Naive thymus-derived CD8-positive, alpha-beta T cell (primary cell): ENCODE measurements at places on chromosomes 2 and 18. TPM values are rescaled to one million over a fixed set of nuclear protein-coding genes. Genes with fewer than 3 reads are reported as not detected.

Gene IL36RN
- total RNA-seq = not detected

Gene UBE2E3
- 24.5 TPM for total RNA-seq

Gene ANKRD30B
- not detected for total RNA-seq

Gene RGPD3
- 0.16 TPM for total RNA-seq

GRCh38 chr2:28424799-28425463 lies 32.3 kb downstream of the FOSL2 start:
- DNase-seq = no peak

GRCh38 chr2:201444746-201445465 lies 6.4 kb downstream of the TRAK2 start:
- no peak for DNase-seq

DNA sequence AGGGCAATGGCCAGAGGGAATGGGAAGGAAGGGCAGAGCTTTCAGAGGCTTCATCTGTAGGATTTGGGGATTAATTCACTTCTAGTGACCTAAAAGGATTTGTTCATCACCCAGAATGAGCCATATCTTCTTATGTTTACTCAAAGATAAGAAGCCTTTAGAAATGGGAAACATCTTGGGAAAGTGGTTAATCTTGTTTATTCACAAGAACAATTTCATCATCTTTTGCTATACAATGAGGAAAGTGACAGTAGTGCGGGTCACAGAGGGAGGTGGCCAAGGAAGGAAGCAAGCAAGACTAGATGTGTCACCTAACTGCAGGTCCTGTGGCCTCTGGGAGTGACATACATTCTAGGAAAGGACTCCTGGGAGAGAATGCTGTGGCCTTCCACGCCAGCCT lies 140.4 kb upstream of the ALPP start:
- no peak for DNase-seq

DNA sequence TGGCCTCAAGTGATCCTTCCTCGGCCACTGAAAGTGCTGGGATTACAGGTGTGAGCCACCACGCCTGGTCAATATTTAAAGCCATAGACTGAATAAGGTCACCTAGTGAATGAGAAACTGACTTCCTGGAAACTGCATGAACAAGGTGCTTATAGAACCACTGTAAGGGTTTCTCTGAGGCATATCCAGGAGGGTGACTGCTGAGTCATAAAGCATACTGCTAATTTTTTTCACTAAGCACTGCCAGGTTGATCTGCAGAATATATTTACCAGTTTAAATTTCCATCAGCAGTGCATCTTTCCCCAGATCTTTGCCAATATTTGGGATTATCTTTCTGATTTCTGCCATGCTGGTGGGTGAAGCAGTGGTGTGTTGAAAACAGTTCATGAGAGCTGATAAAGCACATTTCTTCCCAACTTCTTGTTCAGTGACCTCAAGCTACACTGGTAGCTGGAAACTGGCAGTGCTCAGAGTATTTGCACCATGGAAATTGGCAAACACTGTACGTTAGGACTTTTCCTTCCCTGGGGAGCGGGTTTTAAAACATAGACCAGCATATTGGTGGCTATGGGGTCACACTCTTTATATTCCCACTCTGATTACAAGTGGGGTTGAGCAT lies 4.2 kb upstream of the CLIP4 start:
- DNase-seq = no peak

- no peak for DNase-seq
Observed at GRCh38 chr2:118667348-118667747, 180.1 kb downstream of the EN1 start.

DNA sequence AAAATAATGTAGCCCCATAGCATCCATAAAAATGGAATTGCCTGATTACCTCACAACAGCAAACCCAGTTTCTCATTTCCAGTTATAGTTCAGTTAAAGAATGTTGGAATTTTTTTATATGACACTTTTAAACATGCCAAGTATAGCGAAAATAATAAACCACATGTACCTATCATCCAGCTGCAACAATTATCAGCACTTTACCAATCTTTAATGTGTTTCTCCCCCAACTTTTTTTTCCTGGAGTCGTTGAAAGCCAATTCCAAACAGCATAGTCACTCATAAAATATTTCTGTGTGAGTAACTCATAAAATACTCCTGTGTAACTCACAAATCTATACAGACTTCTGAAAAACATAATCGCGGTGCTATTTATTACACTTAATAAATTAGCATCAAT lies 38.1 kb downstream of the SMAD4 start:
- DNase-seq = no peak

DNA sequence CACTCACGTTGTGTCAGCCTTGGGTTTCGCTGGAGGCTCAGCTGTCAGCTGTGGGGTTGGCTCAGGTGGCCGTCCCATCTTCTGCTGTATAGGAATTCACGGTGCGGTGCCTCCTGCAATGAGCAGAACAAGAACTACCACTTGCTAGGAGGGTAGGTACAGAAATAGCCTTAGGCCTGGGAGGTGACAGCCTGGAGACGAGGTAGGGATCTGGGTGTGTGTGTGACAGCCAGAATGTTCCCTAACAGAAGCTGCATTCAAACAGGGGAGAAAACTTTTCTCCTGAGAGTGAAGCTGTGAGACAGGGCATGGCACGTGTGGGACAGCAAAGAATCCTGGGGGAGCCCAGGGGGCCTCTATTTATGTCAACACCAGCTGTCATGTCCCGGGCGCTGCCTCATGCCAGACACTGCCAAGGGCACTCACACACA lies 8.4 kb upstream of the MAL start:
- DNase-seq = no peak

GRCh38 chr2:231396058-231396821 lies 730 bp downstream of the B3GNT7 start:
- no peak for DNase-seq
